Stimulated activated CD8-positive, alpha-beta memory T cell treated with anti-CD3 and anti-CD28 coated beads, Interleukin-4, amount 100 ng/mL, for 24 hours (primary cell): ENCODE measurements at places on chromosomes 12 and 14.

DNA sequence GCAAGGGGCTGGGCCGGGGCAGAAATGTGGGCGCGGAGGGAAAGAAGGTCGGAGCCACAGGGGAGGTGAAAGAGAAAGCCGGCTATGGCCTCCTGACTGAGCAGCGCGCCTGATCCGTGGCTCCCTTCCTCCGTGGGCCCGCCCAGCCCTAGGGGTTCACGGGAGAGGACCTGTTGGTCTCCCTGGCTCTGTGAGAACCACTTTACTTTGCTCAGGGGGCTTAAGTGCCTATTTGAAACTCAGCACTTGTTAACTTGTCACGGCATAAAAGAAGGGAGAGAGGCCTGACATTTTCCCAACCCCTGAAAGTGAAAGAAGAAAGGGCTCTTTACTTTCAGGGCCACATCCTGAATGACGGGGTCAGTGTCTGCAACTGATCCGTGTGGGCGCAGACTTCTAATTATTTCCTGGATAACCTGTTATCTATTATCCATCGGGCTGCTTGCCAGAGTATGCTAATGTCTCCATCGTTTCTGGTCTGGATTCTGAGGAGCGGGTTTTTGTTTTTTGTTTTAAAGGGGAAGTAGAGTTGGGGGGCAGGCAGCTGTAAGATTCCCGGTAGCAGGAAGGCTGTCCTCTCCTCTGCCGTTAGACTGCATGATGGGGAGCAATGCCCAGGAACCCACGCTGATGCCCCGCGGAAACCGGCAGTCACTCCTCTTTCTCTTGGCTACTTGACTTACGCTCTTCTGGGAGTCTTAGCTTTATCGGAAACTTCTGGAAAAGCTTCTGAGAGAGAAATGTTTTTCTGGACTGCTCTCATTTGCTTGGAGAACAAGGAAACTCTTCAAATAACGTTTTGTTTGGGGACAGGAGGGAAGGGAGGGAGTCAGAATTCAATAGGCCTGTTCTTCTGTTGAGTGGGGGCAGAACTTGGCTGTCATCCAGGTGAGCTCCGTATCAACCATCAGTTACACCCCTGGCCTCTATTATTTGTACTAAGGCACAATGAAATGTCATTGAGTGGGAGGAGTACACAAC is 127.7 kb upstream of the MAX start:
- no peak for DNase-seq

GRCh38 chr12:132222096-132222807 is 78.0 kb downstream of the NOC4L start:
- DNase-seq = no peak

DNA sequence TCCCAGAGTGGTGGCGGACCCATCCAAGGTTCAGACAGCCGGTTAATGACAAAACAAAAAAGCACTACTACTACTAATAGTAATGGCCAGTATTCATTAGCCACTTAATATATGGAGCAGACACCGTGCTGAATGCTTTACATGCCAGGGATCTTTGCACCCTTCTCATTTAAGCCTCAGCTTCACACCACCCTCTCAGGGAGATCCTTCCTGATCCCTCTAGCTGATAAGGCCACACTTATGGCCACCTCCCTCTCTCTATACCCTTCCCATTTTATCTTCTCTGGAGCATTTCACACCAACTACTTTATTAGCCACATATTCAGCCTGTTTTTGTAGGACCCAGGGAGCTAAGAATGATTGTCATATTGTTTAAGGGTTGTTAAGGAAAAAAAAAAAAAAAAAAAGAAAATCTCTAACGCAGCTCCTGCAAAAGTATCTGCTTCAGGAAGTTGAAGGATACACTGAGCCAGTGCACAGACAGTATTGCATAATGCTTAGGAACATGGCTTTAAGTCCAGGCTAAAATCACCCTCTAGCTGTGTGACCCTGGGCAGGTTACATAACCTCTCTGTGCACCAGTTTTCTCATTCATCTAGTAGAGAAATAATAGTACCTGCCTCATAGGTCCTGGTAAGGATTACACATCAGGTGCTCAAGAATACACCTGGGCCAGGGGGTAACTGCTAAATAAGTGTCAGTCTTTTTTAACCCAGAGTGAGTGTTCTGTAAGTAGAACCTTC is 29.4 kb downstream of the NUAK1 start:
- no peak for DNase-seq

DNA sequence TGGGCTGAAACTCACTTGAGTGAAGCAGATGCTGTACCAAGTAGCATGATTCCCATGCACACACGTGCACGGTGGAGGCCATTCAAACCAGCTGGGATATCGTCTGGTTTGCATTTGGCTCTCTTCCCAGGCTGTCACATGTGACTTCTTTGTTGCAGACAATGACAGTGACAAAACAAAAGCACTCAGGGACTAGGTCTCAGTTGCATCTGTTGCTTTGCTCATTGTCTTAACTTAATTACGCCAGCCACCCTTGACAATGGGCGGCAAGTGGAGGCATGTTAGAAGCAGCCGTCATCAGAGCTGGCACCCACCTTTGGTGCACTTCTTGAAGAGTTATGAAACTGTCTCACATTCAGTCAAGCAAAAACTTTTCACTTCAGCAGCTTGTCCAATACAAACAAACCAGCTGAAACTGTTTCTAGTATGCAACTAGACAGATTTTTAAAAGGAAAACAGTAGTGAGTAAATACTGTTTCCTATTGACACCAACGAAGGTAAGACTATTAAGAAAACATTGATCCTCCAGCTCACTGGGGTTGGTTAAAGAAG is 74.3 kb downstream of the IGF1 start:
- no peak for DNase-seq

- DNase-seq = no peak
These were observed 180.1 kb downstream of the C12orf50 start for GRCh38 chr12:87849074-87849473.

DNA sequence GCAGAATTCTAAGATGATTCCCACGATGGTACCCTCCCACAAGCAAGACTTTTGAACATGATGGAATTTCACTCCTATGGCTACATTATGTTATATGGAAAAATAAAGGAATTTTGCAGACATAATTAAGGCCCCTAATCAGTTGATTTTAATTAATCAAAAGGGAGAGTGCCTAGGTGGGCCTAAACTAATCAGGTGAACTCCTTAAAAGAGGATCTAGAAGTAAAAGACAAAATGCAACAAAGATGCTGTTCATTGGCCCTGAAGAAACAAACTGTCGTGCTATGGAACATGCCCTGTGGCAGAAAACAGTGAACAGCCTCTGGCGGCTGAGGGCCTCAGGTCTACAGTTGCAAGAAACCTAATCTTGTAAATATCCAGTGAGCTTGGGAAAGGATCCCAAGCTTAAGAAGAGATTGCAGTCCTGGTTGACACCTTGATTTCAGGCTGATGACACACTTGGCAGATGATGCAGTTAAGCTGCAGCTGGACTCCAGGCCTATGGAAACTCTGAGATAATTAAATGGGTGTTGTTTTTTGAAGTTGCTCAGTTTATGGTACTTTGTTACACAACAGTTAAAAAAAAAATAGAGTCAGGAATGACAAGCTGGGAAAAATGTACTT is 13.8 kb downstream of the TMCC3 start:
- no peak for DNase-seq

- DNase-seq = no peak
These were observed 240.1 kb downstream of the ALG10B start for GRCh38 chr12:38556647-38557046.
